ENCODE measurements at places on chromosomes 12 and 14.
A peak's percentile ranks its signal among the peaks of the same experiment; 100 is the strongest.

GRCh38 chr14:102775855-102776760 is 1.1 kb upstream of the TRAF3 start:
- DNase-seq = peak; percentile 40

DNA sequence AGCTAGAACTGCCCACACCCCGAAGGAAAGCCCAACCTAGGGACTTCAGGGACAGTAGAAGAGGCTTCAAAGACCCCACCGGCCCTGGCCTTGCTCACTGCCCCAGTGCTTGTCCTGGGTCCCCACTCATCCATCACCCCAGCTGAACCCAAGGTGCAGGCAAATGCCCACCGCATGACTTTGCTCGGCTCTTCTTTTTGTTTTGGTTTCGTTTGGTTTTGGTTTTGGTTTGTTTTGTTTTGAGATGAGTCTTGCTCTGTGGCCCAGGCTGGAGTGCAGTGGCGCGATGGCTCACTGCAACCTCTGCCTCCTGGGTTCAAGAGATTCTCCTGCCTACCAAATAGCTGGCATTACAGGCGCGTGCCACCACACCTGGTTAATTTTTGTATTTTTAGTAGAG is 9.0 kb downstream of the CCDC85C start:
- peak; percentile 45 for DNase-seq

DNA sequence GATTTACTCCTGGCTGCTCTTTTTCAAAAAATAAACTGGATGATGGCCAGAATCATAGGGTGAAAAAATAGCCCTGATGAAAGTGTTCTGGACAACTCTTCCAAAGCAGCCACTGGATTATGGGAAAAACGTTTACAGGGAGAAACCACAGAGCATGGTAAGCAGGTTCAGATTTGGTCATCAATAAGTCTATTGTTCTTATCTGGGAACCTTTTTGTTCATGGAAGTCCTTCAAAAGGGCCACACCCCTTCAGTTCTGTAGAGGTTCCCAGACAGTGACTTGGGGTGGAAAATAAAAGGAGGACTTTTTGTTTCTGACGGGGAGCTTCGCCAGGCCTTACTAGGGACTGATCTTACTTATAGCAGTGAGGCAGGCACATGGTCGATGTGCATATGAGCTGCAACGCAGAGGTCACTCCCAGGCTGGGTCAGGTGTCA is 117.4 kb upstream of the SLC38A2 start:
- DNase-seq = no peak

- DNase-seq = no peak
Observed at GRCh38 chr12:53123578-53124351, 20.5 kb downstream of the SOAT2 start.

- no peak for DNase-seq
Observed at GRCh38 chr14:59214702-59215302, 26.3 kb downstream of the DAAM1 start.

GRCh38 chr12:11684393-11684792 is 34.9 kb downstream of the ETV6 start:
- no peak for DNase-seq

DNA sequence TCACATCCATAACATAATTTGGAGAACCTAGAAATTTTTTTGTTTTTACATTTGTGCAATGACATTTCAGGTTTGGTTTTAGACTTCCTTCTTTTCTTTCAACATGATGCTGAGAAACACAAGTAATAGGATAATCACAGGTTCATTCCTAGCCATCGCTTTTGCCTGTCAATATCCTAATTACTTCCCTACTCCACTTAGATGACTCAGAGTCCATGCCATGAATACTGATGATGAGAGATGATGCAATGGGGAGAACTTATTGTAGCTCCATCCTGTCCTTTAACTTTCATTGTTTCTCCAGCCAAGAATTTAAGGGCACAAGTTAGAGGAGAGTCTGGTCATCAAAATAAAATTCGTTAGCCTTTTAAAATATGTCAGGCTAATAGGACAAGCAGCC is 101.3 kb downstream of the PTPRO start:
- no peak for DNase-seq

DNA sequence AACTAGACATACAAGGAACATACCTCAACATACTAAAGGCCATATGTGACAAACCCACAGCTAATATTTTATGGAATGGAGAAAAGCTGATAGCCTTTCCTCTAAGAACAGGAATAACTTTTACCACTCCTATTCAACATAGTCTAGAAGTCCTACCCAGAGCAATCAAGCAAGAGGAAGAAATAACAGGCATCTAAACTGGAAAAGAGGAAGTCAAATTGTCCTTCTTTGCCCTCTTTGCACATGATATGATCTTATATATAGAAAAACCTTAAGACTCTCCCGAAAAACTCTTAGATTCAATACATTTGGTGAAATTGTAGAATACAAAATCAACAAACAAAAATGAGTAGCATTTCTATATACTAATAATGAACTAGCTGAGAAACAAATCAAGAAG is 110.0 kb downstream of the ATP23 start:
- no peak for DNase-seq

DNA sequence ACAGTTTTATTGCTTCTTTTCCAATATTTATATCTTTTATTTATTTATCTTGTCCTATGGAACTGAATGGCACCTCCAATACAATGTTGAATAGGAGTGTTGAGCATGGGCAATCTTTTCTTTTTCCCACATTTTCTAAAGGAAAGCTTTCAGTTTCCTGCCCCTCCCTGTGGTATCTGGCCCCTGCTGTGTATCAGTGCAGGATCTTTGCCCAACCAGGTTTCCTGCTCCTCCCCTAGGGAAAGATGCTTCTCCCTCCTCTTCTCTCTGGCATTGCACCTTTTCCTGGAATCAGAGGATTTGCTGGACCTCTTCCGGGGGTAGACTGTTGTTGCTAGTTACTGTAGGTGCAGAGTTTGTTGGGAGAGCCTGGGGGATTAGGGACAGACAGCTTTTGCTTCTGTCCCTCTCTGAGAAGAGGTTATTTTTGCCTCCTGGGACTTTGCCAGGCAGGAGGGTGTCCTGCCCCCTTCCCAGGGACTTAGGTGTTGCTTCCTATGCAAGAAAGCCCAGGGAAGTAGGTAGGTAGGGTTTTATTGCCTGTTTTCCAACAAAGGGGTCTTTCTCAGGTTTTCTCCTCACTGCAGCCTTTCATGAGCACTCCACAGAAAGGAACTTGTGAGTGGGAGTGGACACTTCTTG is 67.6 kb downstream of the POLR3B start:
- no peak for DNase-seq

- peak; percentile 93 for DNase-seq
Observed at GRCh38 chr14:50038398-50039119, 77.8 kb downstream of the VCPKMT start.

DNA sequence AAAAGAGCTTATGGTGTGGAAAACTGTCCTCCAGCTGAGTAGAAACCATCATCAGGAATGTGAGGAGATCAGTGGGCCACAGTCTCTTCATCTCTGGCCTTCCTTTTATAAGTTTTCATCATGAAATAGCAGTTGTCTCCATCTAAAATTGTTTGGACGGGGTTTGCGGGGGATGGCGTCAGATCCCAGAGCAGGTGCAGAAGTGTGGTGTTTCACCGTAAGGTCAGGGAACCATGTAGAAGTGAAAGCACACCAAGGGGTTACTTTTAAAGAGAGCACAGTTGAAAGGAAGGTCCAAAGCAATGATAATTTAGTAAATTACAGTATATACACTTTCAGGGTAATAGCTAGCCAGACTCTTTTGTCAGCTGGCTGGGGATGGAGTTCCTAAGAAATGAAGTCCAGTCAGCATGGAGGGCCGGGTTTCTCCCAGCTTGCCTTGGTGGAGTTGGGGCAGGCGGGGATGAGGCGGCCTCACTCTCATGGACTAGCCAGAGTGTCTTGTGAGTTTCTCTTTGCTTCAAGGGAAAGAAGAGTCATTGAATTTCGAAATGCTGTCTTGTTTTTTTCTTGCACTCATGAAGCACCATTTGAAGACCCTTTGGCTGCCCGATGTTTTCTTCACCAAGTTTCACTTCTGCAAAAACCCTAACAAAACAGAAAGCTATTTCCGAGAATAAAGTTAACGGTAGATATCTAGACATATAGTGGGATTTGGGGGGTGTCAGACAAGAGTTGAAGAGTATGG is 100.6 kb downstream of the ETV6 start:
- no peak for DNase-seq

- peak; percentile 6 for DNase-seq
Observed at GRCh38 chr12:56661979-56662638, 16.3 kb upstream of the ATP5F1B start.

- no peak for DNase-seq
Observed at GRCh38 chr14:105107781-105108515, 42.7 kb upstream of the GPR132 start.

DNA sequence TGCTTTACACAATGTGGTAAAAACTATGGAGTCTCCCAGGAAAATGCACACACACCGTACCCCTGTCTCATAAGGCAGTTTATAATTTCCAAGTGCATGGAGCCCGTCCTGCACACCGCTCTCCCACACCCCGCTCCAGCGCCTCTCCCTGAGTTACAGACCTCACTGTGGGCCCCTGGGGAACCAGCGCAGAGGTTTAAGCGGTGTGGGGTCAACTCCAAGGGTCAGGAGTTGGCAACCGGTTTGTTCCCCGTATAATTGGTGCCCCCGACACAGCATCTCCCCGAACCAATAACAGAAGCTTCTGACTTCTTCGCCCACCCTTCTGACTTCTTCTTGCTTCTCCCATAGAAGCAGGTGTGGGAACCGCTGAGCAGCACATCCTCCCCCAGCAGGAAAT is 58.4 kb upstream of the DDX11 start:
- DNase-seq = no peak

GRCh38 chr14:94403312-94403932 is 15.0 kb upstream of the SERPINA1 start:
- no peak for DNase-seq

GRCh38 chr12:13973996-13974395 is 7.4 kb downstream of the GRIN2B start:
- no peak for DNase-seq

DNA sequence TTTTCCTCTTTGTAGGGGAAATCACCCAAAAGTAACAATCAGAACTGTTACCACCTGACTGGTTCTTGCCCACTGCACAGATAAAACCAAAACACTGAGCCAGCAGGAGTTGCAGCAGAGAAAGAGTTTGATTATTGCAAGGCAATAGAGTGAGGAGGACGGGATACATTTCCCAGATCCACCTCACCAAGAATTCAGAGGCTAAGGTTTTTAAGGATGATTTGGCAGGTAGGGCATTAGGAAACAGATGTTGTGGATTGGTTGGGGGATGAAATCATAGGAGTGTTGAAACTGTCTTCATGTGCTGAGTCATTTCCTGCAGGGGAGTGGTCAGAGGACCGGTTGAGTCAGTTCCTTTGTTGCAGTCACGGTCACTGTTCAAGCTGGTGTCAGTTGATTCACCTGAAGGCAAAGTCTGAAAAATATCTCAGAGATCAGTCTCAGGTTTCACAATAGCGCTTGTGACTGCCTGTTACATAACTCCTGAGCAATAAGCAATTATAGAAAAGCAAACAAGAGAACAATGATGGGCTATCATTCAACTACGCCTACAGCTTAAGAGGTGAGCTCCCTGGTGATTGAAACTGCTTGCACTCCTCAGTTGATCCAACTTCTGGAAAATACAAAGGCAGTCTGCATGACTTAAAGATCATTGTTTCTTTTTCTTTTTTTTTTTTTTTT is 20.3 kb upstream of the AMN1 start:
- peak; percentile 85 for DNase-seq

GRCh38 chr12:102728506-102729242 is 188.4 kb downstream of the PAH start:
- no peak for DNase-seq

DNA sequence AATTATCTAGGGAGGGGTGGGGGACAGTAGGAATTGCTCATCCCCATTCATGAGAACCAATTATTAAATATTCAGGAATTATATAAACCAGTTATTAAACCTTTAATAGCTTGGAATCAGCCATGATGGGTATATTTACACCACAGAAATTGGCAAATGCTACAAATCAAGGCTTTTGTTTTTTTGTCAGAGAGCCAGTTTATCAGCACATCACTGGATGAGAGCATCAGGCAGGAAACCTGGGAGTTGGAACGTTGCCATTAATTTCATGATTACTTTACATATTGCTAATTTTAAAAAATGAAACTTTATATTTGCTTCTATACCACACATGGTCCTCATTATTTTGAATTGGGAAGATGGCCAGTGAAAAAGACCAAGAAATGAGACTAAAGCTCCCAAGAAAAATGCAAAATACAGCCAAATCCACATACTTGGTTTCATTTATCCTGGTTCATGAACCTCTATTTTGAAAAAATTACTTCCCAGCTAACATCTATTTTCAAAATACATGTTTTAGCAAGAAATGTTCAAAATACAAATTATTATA is 48.4 kb downstream of the ATL1 start:
- no peak for DNase-seq
